Adipocyte (in vitro differentiated cells): ENCODE measurements at places on chromosomes 12 and 14.

- no peak for DNase-seq
Measured at GRCh38 chr12:107541001-107541705, 144.4 kb upstream of the PWP1 start.

DNA sequence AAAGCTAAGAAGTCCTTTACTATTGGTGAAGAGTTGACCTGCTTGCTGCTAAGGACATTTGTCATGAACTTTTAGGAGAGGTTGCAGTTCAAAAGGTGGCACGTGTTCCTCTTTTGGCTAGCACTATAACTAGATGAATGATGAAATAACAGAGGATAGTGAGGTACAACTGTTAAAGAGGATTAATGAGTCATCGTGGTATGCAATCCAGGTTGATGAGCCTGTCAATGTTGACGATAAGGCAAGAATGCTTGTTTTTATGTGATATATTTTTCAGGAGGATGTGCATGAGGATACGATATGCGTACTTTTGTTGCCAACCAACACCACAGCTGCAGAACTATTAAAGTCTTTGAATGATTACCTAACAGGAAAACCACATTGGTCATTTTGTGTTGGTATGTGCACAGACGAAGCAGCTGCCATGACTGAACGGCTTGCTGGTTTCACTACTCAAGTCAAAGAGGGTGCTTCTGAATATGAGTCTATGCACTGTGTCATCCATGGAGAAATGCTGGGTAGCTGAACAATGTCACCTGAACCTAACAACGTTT, 10.6 kb downstream of the CEP128 start:
- no peak for DNase-seq

GRCh38 chr12:11592484-11592883, 57.0 kb upstream of the ETV6 start:
- DNase-seq, result no peak

- DNase-seq, result peak; percentile 14
Measured at GRCh38 chr12:578748-579419, 84.4 kb downstream of the NINJ2 start.

- no peak for DNase-seq
Measured at GRCh38 chr14:59852350-59852749, 18.2 kb downstream of the RTN1 start.

DNA sequence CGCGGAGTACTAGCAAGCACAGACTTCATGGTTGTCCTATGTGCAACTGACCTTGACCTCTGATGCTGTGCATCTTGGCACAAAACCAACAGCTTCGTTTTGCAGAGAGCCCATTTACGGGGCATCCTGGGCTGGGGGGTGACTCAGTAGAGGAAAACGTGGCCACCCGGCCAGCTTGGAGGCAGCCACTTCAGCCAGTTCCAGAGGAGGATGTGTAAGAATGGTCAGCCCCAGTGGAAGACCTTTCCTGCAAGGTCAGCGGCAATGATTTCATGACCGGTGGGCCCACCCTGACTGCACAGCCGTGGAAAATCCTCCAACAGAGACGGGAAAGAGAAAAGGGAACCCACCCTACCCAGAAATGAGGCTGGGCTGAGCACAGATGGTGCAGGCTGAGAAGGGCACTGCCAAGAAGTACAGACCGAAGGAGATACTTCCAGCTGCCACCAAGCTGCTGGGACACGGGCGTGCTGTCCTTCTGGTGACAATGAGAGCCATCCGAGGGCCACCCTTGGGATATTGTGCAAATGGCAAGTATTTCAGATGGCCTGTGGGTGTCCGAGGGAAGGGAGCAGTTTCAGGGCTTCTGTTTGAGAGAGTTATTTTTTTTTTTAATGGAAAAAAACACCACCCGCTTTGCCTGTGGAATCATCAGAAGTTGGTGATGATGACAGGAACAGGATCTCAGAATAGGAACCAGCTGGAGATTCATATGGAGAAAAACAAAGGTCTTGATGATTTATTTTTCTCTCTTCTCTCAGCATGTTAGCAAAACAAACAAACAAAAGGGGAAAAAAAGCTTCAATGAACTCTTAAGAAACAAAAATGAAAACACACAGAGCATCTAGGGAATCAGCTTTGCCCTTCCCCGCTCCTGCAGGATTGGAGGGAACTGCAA, 120.2 kb upstream of the RFLNA start:
- peak; percentile 72 for DNase-seq

- peak; percentile 86 for DNase-seq
Measured at GRCh38 chr14:81401420-81402122, 1.4 kb upstream of the STON2 start.

DNA sequence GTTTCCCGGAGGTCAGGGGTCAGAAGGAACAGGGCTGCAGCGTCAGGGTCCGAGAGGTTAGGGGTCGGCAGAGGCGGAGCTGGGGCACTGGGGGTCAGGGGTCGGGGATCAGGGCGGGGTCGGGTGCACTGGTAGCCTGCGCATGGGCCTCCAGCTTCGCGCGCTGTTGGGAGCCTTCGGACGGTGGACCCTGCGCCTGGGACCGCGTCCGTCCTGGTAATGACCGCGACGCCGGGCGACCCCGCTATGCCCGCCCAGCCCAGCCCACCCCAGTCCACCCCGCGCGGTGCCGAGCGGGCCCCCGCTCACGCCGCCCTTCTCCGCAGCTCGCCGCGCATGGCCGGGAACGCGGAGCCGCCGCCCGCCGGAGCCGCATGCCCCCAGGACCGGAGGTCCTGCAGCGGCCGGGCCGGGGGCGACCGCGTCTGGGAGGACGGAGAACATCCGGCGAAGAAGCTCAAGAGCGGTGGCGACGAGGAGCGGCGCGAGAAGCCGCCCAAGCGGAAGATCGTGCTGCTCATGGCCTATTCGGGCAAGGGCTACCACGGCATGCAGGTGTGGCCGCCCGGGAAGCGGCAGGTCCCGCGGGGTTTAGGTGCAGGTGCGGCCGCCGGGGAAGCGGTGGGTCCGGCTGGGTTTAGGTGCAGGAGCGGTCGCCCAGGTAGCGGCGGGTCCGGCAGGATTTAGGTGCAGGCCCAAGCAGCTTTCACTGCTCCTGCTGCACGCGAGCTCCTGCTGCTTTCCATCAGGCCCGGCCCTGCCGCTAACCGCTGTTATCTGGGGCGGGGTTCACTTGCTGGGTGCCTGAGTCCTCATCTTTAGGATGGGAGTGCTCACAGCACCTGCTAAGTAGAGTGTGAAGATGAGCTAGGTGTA, 743 bp downstream of the PUS1 start:
- DNase-seq, result peak; percentile 49

- DNase-seq, result peak; percentile 66
Measured at GRCh38 chr12:52020539-52021336, 14.0 kb downstream of the TAMALIN start.

- no peak for DNase-seq
Measured at GRCh38 chr14:88023658-88024187, 18.8 kb downstream of the GPR65 start.

DNA sequence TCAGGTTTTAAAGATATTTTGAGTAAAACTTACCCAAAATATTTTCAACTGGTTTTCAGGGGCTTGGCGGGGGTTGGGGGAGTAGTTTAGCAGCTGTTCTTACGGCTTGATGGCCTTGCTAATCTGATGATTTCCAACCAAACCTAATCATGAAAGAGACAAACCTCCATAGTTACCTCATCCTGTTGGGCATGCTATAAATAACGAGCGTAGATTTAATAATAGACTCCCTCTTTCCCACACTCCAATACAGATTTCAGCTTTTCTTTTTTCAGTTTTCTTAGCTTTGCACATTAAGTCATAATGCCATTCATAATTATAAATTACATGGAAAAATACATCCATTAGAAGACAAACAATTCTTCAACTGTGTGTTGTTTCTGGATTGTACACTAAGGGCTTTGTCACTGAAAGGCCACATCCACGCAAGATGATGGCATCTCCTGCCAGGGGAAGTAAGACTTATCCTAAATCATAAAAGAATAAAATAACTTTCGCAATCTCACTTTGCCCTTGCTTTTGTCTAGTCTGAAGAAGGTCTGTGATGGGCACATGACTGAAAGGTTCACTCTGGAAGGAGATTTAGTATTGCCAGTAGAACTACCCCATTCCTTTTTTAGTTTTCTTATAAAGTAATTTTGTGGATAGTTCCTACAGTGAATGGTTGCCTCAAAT, 23.2 kb downstream of the ITPR2 start:
- peak; percentile 51 for DNase-seq
